ENCODE measurements at places on chromosomes 16 and 17.
A peak's percentile ranks its signal among the peaks of the same experiment; 100 is the strongest.

GRCh38 chr16:20243731-20244281, 83.5 kb downstream of the GP2 start:
- no peak for DNase-seq

DNA sequence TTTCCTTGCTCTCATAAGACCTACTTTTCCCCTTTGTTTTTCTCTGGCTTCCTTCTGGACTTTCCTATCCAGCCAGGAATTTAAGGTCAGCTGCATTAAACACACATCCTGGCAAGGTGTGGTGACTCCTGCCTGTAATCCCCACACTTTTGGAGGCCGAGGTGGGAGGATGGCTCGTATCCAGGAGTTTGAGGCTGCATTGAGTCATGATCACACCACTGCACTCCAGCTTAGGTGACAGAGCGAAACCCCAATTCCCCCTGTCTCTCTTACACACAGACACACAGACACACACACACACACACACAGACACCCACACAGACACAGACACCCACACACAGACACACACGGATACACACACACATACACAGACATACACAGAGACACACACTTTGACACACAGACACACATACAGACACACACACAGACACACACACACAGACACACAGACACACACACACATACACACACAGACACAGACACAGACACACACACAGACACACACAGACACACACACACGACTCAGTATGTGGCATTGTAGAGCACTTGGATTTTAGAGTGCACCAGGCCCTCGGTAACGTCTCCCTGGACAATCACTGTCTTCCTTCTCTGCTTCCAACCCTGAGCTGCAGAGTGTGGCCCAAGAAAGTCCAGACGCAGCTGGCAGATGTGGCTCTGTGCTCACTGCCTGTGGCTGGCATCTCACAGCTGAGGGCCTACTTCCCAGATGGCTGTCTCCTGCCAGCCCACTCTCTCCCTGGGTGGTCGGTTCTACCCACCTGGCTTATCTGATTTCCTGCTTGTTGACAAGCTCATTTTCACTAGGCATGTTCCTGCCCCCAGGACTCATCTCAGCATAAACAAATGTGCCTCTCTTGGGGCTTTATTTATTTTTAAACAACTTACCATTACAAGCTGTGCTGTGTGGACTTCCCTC, 39.0 kb downstream of the NLRP1 start:
- DNase-seq, result peak; percentile 13

DNA sequence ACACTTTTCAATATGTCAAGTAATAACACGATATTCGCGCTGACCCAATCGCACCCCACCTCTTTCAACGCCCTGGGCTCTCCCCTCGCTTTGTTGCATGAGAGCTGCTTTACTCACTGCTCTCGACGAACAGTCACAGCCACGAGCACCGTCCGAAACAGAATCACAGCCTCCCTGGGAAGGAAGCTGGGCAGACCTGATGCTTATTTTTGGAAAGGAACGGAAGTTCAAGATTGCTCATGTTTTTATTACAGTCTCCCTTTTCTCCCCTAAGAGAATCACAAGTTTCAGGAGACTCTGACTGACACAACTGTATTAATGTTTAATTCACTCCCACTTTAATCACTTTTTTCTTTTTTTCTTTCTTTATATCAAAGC, 67.8 kb downstream of the ANKRD11 start:
- no peak for DNase-seq

DNA sequence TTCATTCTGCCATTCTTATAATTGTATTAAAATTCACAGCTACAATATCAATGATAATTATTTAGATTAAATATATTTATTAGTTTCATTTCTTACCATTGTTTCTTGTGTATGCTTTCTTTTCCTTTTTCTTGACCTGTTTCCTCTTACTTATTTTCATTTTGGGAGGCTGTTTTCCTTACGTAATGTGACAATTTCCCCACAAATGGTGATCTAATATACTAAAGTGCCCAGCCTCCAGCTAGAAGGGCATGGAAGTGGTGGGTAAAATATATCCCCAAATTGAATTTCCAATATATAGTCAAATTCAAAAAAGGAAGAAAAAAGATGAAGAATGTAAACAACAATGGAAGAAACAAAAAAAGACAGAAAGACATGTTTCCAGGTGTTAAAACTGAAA, 1.5 kb upstream of the ABCA6 start:
- no peak for DNase-seq

DNA sequence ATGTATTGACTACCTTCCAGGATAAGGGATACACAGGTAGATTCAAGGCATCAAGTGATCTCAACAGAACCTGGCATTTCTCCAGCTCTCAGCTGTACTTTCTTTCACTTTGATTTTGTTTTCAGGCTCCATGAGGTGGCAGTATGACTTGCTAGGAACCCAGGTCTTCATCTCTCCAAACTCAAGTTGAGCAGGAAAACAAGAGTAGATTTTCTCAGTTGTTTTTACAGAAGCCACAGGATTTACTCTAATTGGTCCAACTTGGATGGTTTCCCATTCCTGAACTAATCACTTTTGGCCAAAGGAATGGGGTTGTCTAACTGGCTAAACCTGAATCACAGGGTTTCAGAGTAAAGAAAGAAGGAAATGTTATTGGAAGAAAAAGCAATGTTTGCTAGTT, 146.6 kb downstream of the TRIM37 start:
- peak; percentile 78 for DNase-seq

DNA sequence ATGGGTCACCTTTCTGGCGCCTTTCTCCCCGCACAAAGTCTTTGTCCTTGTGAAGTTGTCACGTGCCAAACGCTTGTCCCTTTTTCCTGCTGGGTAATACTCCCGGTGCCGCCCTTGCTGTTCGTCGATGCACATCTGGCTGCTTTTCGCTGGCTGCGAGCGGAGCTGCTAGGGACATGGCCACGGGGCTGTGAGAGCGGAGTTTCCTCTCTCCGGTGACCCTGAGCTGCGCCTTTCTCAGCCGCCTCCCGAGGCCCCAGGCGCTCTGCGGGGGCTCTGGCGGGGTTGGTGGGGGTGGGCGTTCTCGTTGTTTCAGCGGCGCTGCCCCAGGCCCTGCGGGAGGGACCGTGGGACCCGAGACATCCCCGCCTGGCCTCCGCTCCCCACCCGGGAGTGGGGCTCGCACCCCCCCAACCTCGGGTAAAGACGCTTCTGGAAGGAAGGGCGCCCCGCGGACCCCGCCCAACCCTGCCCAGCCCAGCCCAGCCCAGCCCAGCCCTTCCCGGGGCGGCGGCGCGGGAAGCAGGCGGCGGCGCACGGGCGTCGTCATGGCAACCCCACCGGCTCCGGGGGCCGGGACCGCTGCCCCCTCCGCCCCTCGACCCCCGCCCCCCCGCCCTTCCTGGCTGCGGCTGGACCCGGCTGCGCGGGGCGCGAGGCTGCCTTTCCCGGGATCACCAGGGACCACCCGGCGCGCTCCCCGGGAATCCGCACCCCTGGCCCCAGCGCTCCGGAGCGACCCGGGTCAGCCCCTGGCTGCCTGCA, 12.3 kb downstream of the CHMP6 start:
- no peak for DNase-seq
